ENCODE measurements at places on chromosomes 7 and 10.

DNA sequence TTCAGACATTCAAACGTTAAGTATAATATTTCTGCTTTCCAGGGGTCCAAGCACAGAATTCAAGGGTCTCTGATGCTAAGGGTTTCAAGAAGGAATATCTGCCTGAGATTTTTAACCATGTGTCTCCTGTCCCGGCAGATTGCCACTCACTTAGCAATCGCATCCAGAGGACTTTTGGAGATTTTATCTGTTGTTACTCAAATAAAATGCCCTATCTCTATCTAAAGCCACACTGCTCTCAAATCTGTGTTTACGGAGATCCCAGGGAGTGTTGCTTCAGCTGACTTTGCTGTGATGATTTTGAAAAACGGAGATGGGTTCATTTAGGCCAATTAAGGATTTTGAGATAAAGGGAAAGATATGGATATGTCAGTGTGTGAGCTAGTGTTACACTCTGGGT lies 359.9 kb downstream of the DGKB start:
- DNase-seq = no peak

- no peak for DNase-seq
These were observed 92.4 kb downstream of the SEMA3A start for GRCh38 chr7:84102213-84102612.

GRCh38 chr7:36137258-36137657 lies 15.8 kb upstream of the EEPD1 start:
- DNase-seq = no peak

- DNase-seq = no peak
These were observed 240.4 kb downstream of the ABCA13 start for GRCh38 chr7:48411619-48412018.

DNA sequence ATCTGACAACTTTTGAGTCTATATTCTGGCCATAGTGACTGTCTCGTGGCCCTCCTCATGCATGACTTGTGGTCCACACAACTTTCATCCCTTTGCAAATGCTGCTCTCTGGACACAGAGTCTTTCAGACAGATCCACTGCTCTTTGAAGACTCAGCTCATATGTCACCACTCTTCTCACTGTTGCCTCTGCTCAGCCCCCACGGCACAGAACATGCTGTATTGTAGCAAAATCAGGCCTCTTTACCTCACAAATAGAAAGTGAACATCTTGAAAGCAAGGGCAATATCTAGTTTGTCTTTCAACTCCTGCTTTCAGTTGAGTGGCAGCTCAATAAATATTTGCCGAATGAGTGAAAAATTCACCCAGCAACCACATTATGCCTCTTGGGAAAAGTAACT lies 443.5 kb downstream of the NRG3 start:
- no peak for DNase-seq

GRCh38 chr7:33876596-33877274 lies 28.6 kb upstream of the BMPER start:
- DNase-seq = no peak

DNA sequence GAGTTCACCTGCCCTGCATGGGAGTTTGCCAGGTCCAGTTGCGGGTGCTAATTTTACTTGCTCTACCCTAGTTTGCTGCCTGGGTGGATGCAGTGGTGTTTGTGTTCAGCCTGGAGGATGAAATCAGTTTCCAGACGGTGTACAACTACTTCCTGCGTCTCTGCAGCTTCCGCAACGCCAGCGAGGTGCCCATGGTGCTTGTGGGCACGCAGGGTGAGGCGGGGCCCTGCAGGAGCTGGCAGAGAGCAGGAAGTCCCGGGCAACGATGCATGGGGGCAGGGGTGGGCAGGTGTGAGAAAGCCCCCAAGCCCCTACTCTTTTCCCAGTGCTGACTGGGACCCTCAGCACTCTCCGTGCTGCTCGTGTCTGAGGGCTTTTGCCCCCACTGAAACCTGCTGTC lies 31.3 kb downstream of the AGAP3 start:
- no peak for DNase-seq
